ENCODE measurements at places on chromosomes 2 and 18.

DNA sequence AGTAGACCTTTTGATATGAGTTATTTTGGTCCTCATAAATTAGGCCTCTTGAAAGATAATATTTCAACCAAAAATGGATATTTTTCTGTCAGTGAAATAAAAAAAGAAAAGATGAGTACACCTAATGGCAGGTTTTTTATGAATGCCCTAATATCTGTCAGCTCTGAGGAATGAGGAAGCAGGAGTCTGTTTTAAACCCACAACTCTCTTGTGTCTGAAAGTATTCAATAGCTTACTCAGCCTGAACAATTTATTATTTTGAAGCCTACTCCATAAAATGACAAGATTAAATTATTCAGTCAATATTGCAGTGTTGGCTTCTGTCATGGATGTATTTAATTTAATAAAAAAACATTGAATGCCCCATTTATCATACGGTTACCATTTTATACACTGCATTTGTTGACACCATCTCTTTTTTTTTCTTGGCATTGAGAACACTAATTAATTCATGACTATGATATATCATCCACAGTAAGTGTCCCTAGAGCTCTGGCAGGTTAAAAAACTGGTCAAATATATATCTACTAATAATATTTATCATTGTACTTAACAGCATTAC lies 548.2 kb downstream of the CBLN2 start:
- H3K4me1 ChIP-seq: no peaks in the 10 kb centered on the region
- no peaks in the 10 kb centered on the region for H3K27me3 ChIP-seq
- DNase-seq: no peak
- no peak overlapping the region for H3K4me3 ChIP-seq

GRCh38 chr2:183035298-183035953 lies 2.8 kb downstream of the NCKAP1 start:
- no peaks in the 10 kb centered on the region for H3K36me3 ChIP-seq
- peak; percentile 71 for DNase-seq
- H3K27me3 ChIP-seq: no peaks in the 10 kb centered on the region
- peak overlapping the region; percentile 99 for H3K27ac ChIP-seq
- H3K4me1 ChIP-seq: peaks cover 35% of the 10 kb centered on the region

- H3K4me1 ChIP-seq: no peaks in the 10 kb centered on the region
- H3K36me3 ChIP-seq: no peaks in the 10 kb centered on the region
- no peak overlapping the region for H3K27ac ChIP-seq
- DNase-seq: no peak
- H3K27me3 ChIP-seq: no peaks in the 10 kb centered on the region
Observed at GRCh38 chr2:239894276-239894675, 130.9 kb downstream of the NDUFA10 start.

GRCh38 chr2:176931588-176932563 lies 280.7 kb upstream of the HNRNPA3 start:
- no peaks in the 10 kb centered on the region for H3K36me3 ChIP-seq
- no peak overlapping the region for H3K27ac ChIP-seq
- DNase-seq: no peak

DNA sequence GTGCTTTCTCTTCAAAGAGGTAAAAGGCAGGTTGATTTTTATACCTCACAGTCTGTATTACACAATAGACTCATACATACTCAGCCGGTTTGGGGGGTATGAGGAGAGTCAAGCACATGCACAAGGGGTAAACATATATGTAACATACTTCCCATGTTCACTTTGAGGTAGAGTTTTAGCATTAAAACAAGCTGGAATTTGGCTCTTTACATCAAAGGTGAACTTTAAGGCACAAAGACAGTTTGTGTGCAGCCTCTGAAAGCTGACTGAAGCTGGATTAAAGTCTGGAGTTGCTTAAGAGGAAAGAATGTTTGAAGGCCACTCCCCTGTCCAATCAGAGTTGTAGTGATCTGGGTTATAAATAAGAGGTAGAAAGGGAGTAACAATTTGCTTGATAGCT lies 282.0 kb downstream of the DPP10 start:
- H3K27ac ChIP-seq: no peak overlapping the region
- no peaks in the 10 kb centered on the region for H3K36me3 ChIP-seq
- no peaks in the 10 kb centered on the region for H3K27me3 ChIP-seq
- peaks cover 6% of the 10 kb centered on the region for H3K4me1 ChIP-seq
- peak; percentile 11 for DNase-seq
- no peak overlapping the region for H3K4me3 ChIP-seq

DNA sequence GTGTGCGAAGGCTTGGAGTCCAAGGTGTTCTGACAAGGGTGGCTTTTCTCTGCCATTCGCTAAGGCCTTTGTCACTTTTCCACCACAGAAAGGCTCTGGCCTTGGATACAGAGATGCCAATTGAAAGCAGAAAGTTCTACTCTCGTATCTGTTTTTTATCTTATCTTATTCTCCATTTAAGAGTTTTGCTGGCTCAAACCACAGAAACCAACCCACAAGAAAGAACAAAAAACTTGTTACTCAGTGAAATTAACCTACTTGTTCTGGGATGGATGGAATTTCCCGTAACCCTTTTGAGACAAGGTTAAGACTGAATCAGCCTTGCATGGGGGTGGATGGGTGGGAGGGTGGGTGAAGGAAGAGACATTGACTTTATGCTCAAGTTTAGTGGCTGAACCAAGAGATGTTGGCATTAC lies 221.7 kb downstream of the CDH20 start:
- H3K4me1 ChIP-seq: peaks cover 19% of the 10 kb centered on the region
- no peak for DNase-seq
- no peaks in the 10 kb centered on the region for H3K27me3 ChIP-seq
- H3K4me3 ChIP-seq: no peak overlapping the region

DNA sequence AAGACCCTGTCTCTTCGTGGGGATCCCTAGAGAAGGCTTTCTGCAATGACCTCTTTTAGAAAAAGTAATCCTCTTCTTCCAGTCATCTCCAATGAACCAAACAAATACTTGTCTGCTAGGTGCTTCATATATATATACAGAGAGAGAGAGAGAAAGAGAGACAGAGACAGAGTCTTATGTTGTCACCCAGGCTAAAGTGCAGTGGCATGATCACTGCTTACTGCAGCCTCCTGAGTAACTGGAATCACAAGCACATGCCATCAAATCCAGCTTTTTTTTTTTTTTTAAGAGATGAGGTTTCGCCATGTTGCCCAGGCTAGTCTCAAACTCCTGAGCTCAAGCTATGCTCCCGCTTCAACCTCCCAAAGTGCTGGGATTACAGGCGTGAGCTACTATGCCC lies 18.6 kb upstream of the PKDCC start:
- no peaks in the 10 kb centered on the region for H3K27me3 ChIP-seq
- H3K27ac ChIP-seq: peak overlapping the region; percentile 64
- no peaks in the 10 kb centered on the region for H3K36me3 ChIP-seq
- DNase-seq: no peak

- no peaks in the 10 kb centered on the region for H3K36me3 ChIP-seq
- H3K4me1 ChIP-seq: no peaks in the 10 kb centered on the region
- H3K4me3 ChIP-seq: no peak overlapping the region
- H3K27ac ChIP-seq: no peak overlapping the region
- H3K27me3 ChIP-seq: no peaks in the 10 kb centered on the region
Observed at GRCh38 chr2:48607307-48608014, 10.2 kb upstream of the GTF2A1L start.

GRCh38 chr2:177147093-177147694 lies 65.4 kb upstream of the HNRNPA3 start:
- no peaks in the 10 kb centered on the region for H3K36me3 ChIP-seq
- no peak overlapping the region for H3K27ac ChIP-seq
- H3K4me1 ChIP-seq: peaks cover 8% of the 10 kb centered on the region
- peak; percentile 67 for DNase-seq
- H3K27me3 ChIP-seq: peaks cover 43% of the 10 kb centered on the region

DNA sequence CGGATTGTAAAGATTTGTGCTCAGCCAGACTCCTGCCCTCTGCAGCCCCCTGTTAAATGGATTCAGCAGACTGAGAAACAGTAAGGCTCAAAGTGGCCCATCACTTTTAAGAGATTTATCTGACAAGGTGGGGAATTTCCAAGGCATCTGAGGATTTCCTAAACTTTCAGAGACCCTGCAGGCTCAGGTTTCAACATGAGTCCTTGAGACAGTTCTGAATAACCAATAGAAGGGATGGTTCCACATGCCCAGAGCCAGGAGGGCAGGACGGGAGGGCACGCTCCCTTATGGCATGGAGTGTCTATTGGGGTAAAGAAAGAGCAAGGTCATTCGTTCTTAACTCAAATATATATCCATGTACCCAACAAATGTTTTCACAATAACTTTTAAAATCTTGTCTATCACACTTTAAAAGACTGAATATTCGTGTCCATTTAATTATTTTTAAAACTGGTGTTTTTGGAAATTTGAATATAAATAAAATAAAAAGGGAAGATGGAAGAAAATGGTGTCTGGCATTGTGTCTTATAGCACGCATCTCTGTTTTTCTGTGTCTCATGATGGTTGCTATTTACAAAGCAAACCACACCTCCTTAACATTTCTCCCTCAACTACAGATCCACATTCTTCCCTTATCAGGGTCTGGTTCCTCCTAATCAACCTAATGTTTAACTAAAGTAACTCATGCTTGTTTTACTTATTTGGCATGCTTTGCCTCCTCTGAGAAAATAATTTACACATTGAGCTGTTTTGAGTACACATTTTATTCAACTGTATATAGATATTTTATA lies 56.0 kb upstream of the DSG1 start:
- H3K27me3 ChIP-seq: no peaks in the 10 kb centered on the region
- no peak overlapping the region for H3K4me3 ChIP-seq
- peak overlapping the region; percentile 66 for H3K27ac ChIP-seq
- H3K4me1 ChIP-seq: peaks cover 14% of the 10 kb centered on the region
- DNase-seq: peak; percentile 53

- H3K27ac ChIP-seq: no peak overlapping the region
- H3K36me3 ChIP-seq: no peaks in the 10 kb centered on the region
- DNase-seq: no peak
- H3K27me3 ChIP-seq: no peaks in the 10 kb centered on the region
- no peak overlapping the region for H3K4me3 ChIP-seq
Observed at GRCh38 chr2:200406379-200406778, 99.9 kb downstream of the SPATS2L start.

DNA sequence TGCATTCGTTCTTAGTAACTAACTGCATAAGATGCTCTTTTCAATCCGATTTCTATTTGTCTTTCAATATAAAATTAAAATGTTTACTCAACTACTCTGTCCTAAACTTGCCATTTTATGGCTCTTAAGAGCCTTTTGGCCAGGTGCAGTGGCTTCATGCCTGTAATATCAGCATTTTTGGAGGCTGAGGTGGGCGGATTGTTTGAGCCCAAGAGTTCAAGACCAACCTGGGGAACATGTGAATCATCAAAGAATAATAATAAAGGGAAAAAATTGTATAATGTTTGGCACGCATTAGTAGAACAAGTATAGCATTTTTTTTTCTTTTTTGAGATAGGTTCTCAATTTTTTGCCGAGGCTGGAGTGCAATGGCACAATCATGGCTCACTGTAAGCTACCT lies 92.5 kb downstream of the C2orf74 start:
- DNase-seq: no peak
- peaks cover 56% of the 10 kb centered on the region for H3K36me3 ChIP-seq
- H3K4me1 ChIP-seq: no peaks in the 10 kb centered on the region
- no peak overlapping the region for H3K4me3 ChIP-seq
- no peaks in the 10 kb centered on the region for H3K27me3 ChIP-seq

- DNase-seq: no peak
- H3K27ac ChIP-seq: no peak overlapping the region
- no peaks in the 10 kb centered on the region for H3K4me1 ChIP-seq
- peaks cover 12% of the 10 kb centered on the region for H3K36me3 ChIP-seq
- H3K4me3 ChIP-seq: no peak overlapping the region
- no peaks in the 10 kb centered on the region for H3K27me3 ChIP-seq
Observed at GRCh38 chr2:230757476-230757875, 44.8 kb downstream of the CAB39 start.

DNA sequence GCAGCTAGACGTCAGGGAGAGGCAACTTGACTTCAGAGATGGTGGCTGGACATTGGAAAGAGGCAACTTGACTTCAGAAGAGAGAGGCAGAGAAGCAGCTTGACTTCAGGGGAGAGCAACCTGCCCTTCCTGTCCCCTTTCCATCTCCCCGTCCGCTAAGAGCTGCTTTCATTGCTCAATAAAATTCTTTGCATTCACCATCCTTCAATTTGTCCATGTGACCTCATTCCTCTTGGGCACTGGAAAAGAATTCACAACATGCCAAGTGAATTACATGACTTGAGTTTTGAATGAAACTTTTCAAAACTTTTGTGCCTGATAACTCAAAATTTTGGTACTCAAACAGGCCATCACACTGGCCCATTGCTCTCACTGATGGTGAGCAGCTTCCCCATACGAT lies 158.9 kb downstream of the DPP4 start:
- H3K27me3 ChIP-seq: no peaks in the 10 kb centered on the region
- H3K4me3 ChIP-seq: no peak overlapping the region
- H3K27ac ChIP-seq: no peak overlapping the region
- no peak for DNase-seq
- H3K4me1 ChIP-seq: no peaks in the 10 kb centered on the region

DNA sequence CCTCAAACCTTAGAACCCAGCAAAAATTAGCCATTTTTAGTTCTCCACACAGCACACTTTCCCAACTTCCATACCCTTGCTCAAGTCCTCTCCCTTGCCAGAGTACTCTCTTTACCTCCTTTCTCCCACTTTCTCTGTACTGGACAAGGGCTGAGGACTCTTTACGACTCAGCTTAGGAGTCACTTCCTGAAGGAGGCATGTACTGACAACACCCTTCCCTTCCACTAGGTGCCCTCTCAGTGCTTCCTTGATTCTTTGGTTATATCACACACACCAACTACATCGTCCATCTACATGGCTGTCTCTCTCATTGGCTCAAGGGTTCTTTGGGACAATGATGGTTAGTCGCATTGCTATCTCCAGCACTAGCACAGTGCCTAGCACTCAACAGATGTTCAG lies 5.2 kb upstream of the C18orf63 start:
- no peak overlapping the region for H3K4me3 ChIP-seq
- no peaks in the 10 kb centered on the region for H3K27me3 ChIP-seq
- H3K36me3 ChIP-seq: no peaks in the 10 kb centered on the region

DNA sequence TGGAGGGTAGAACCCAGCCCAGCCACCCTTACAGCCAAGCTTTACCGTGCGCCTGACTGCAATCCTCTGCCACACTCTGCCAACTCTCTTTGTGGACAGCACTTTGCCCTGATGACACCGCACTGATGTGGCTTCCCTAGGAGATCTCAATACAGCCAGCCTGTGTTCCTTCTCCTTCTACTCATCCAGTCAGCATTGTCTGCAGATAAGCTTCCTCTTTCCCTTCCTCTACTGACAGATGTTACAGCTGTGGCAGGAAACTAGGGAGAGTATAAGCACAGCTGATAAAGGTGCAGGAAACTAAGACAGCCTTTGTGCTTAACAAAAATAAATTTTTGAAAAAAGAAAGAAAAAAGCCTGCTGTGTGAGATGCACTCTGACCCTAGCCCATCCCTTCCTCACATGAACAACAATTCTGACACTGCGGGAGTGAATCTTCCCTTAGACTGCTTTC lies 25.0 kb downstream of the CEP68 start:
- no peaks in the 10 kb centered on the region for H3K27me3 ChIP-seq
- H3K27ac ChIP-seq: no peak overlapping the region
- H3K4me1 ChIP-seq: no peaks in the 10 kb centered on the region
- no peak overlapping the region for H3K4me3 ChIP-seq
- DNase-seq: peak; percentile 48

GRCh38 chr2:60446413-60447267 lies 106.8 kb downstream of the BCL11A start:
- H3K4me1 ChIP-seq: peaks cover 7% of the 10 kb centered on the region
- H3K27ac ChIP-seq: no peak overlapping the region
- H3K36me3 ChIP-seq: no peaks in the 10 kb centered on the region
- no peak for DNase-seq

All from cardiac muscle cell (in vitro differentiated cells and primary cell).